ENCODE measurements at places on chromosomes 11 and 22. TPM values are rescaled to one million over a fixed set of nuclear protein-coding genes. Genes with fewer than 3 reads are reported as not detected.

Gene C11orf42
- polyA plus RNA-seq = not detected

DNA sequence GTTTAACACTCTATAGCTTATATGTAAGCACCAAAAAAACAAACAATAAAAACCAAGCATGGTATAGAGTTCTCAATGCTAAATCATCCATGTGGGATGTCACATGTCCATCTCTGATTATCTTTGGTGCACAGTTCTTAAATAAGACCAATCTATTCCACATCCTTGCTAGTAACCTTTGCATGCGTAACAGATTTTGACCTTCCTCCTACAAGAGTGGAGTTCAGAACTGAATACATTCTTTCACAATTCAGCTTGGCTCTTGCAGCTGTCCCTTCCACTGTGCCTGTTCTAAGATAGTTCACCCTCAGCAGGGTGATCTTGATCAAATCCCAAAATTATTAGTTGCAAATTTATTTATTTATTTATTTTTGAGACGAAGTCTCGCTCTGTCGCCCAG lies 21.1 kb downstream of the PRR14L start:
- no peak overlapping the region for H3K27ac ChIP-seq
- H3K27me3 ChIP-seq = no peaks in the 10 kb centered on the region
- peaks cover 5% of the 10 kb centered on the region for H3K4me1 ChIP-seq
- no peak overlapping the region for H3K4me3 ChIP-seq
- no peak for DNase-seq

DNA sequence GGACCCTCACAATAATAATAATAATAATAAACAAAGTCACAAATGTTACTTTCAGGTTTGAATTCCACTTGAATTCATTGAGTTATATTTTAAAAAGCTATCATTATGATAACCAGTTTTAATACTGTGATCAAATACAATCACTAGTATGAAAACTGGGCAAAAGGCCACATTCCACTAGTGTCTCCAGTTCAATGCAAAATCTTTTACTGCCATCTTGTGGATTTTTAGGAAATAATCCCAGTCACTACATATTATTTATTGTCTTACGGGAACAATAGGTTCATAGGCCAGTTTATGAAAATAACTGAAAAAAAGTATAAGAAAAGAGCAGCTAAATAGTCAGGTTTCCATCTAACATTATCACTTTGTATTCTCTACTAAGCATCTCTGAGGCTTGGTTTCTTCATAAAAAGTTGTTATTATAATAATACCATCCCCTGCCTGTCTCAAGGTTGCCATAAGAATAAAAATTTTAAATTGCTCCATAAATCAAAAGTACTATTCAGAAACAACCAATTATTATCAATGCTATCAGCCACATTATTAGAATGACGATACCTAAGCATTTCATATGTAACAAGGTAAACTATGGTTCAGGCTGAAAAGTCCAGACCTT lies 533.9 kb upstream of the CCDC90B start:
- no peaks in the 10 kb centered on the region for H3K27me3 ChIP-seq
- H3K4me1 ChIP-seq = no peaks in the 10 kb centered on the region
- H3K36me3 ChIP-seq = no peaks in the 10 kb centered on the region
- no peak overlapping the region for H3K27ac ChIP-seq
- H3K4me3 ChIP-seq = no peak overlapping the region

DNA sequence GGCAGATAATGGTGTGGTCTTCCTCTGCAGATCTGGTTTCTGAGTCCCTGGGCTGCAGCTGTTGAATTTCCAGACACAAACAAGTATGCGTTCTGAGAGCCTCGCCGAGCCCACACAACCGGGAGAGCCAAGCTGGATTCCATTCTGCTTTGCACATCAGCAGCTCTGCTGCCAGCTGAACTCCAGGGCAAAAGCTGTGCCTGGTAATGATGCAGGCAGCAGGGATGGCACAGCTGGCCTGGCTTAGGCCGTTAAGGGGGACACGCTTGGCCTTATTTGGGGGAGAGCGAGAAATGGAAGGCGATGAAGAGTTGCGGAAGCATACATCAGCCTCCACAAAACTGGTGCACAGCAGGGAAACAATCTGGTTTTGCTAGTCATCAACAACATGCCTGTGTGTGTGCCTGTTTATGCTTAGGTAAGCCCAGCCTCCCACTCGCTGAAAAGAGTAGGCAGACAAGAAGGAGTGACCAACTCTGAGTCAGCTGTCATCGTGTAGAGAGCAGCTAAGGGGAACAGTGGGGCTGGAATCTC lies 25.1 kb downstream of the ADAMTS8 start:
- H3K4me3 ChIP-seq = no peak overlapping the region
- peak; percentile 49 for DNase-seq
- H3K36me3 ChIP-seq = no peaks in the 10 kb centered on the region
- H3K27me3 ChIP-seq = no peaks in the 10 kb centered on the region
- peak overlapping the region; percentile 54 for H3K27ac ChIP-seq
- H3K4me1 ChIP-seq = peaks cover 29% of the 10 kb centered on the region

- H3K27ac ChIP-seq = no peak overlapping the region
- H3K4me3 ChIP-seq = no peak overlapping the region
- no peaks in the 10 kb centered on the region for H3K4me1 ChIP-seq
- H3K36me3 ChIP-seq = no peaks in the 10 kb centered on the region
Measured at GRCh38 chr11:68695531-68695930, 11.2 kb downstream of the GAL start.
